ENCODE measurements at places on chromosomes 5 and 9.
A peak's percentile ranks its signal among the peaks of the same experiment; 100 is the strongest.

DNA sequence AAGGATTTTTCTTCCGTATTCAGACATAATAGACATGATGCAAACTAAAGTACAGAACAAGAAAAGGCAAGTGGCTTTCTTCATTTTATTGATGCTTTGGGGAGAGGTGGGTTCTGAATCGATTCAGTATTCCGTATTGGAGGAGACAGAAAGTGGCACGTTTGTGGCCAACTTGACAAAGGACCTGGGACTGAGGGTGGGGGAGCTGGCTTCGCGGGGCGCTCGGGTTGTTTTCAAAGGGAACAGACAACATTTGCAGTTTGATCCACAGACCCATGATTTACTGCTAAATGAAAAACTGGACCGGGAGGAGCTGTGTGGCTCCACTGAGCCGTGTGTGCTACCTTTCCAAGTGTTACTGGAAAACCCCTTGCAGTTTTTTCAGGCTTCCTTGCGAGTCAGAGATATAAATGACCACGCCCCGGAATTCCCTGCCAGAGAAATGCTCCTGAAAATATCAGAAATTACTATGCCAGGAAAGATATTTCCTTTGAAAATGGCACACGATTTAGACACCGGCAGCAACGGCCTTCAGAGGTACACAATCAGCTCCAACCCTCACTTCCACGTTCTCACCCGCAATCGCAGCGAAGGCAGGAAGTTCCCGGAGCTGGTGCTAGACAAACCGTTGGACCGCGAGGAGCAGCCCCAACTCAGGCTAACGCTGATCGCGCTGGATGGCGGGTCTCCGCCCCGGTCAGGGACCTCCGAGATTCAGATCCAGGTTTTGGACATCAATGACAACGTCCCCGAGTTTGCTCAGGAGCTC, 551 bp downstream of the PCDHB6 start:
- DNase-seq, result no peak

DNA sequence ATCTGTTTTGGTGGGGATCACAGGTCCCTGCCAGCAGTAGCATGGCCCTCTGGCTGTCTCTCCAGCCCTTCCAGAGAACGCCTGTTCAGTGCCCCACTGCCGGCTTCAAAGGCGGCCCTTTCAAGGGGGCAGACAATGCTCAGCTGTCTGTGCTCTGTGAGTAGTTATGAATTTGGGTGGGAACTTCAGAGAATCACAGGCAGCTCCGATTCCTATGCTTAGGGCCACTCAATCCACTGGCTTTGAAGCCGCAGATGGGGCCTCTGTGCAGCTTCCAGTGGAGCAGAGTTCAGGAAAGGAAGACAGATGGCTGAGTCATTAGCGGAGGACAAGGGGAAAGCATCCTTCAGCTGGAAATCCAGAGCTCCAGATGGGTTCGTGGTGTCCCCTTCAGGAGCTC, 42.4 kb downstream of the NKX2-5 start:
- no peak for DNase-seq

DNA sequence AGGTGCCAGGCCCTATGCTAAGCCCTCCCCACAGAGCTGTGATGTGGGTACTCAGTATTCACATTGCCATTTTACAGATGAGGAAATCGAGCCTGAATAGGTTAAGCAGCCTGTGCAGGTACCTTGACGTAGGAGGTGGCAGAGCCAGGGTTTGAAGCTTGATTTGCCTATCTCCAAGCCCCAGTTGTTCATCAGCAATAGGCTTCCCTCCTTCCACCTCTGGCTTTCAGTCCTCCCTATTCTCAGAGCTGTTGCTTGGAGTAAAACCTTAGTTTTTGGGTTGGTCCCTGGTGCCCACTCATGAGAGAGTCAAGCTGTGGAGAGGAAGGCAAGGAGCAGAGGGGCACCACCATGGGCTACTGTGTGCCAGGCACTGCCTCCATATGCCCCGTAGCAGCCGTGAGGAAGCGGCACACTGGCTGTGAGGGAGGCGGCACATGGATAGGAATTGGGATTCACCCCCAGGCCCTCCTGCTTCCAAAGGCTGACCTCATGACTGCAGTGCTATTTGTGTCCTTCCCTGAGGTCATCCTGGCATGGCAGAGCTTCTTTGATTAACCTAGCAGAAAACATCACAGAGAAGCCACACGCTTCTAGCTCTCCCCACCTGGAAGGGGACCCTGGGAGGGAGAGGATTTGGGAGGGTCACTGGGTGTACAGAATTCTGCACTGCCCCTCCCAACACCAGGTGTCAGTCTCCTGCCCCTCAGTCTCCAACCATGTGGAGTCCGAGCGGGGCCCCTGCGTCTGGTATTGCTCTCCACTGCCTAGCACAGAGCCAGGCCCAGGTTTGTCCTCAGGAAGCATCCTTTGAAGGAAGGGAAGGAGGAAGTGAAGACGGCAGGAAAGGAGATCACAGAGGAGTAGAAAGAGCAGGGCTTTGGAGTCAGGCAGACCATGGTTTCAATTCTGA, 109.8 kb downstream of the RGS3 start:
- DNase-seq, result no peak

DNA sequence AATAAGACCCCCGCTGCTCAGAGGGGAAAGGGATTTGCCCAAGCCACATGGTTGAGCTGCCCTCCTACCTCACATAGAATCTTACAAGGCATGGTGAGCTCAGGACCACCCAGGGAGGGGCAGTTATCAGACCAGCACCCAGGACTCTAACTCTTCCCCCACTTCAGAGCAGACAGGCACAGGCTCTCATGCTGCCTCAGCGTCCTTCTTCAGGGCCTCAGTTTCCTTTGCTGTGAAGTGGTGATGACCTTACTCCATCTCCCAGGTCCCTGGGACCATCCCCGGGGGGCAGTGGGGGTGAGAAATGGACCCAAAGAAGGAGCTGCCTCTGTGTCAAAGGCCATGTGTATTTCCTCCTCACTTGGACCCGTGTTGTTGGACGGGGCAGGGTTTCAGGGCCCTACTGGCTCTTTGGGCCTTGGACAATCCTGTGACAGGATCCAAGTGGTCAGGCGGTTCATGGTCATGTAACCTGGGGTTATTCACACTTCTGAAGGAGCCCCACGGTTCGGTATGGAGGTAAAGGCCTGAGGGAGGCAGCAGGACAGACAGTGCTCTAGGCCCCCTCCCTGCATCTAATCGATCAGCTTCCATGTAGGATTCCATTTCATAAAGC, 31.7 kb upstream of the CSF1R start:
- DNase-seq, result no peak

- no peak for DNase-seq
These were observed 258.1 kb upstream of the NFIL3 start for GRCh38 chr9:91681461-91682305.

DNA sequence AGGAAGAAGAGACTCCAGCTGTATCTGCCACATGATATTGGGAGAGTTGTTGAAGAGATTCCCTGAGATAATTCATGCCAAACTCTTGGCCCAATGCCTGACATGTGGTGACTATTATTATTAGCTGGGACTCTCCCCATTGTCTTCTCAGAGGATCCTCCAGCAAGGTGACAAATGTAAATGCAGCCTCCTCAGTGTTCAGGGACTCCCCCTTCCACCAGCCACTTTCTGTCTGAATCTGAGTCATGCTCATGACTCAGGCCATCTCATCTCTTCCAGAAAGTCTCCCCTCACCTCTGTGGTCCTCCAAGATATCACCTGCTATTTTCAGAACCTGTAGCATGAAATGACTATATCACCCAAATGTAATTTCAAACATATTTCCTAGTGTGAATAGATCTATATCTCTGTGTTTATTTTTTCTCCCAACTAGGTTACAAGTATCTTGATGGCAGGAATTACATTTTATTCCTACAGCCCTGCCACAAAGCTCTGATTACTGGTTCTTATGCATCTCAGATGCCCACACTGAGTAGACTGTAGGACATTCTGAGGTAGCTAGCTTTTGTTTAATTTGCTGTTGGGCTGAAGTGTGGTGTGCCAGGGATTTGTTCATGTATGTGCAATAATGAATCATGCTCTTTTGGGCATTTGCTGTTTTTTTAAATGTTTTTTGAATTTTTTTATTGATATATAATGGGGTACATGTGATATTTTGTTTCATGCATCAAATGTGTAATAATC, 126.6 kb upstream of the IL12B start:
- no peak for DNase-seq

GRCh38 chr5:173762045-173762444, 126.1 kb upstream of the CPEB4 start:
- DNase-seq, result no peak

DNA sequence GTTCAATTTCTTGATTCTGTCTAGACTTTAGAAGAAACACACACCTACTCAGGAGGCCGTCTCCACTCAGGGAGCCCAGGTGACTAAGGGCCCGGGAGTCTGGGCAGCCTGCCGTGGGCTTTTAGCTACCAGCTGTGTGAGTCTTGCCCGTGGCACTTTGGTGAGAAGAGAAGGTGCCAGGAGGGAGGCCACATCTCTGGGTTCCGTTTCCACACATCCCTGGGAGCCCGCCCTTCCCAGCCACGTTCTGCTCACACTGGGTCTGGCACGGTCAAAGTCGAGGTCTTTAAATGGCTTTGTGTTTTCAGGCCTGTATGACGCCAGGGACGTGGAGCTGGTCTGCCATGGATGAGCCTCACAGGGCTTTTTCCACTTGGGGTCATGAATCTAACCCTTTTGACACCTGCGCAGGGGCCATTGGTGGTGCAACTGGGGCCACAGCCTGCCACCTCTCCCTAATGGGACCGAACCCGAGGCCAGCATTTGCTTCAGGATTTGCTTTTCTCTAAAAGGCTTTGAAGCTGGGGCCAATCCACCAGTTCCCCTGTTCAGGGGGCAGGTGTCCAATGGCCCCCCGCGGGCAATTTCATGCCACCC, 17.2 kb upstream of the FCN2 start:
- no peak for DNase-seq

DNA sequence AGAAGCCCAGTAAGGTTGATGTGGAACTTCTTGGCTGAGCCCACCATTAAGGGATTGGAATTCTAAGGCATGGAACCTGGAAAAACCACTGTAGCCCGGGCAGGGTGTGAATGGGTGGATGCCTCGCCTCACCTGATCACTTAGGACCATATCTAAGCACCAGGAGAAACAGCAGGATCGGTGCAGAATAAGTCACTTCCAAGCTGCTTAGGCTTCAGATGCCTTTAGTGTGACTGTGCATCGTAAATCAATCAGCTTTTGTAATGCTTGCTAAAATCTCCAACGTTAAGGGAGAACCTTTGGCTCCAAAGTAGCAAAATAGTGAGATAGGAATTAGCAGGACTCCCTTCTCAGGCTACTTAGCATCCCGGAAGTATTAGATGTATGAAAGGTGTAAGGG, 103.9 kb upstream of the MEGF10 start:
- no peak for DNase-seq

DNA sequence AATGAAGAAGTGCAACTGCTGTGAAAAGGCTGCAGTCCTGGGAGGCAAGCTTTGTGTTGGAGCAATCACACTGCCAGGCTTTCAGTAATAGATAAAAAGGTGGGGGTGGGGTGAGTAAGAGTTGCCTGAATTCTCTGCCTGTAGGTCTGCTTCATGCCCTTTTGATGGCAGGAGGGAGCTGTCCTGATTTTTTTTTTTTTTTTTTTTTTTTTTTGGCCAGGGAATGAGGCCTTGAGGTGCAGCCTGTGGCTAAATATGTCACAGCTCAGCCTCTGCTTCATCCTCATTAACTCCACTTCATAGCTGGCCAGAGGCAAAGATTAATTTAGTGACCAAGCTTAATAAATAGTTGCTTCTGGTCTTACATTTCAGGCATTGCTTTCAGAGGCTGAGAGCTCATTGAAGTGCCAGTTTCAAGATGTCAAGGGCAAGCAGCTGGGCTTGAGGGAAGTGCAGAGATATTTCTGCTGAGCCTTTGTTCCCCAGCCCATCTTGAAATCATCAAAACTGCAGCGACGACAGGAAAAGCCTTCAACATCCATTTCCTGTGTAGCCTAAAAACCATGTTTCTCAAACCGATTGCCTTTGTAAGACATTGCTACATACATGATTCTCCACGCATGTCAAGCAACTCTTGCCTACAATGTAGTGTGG, 134.7 kb downstream of the MACIR start:
- peak; percentile 44 for DNase-seq

DNA sequence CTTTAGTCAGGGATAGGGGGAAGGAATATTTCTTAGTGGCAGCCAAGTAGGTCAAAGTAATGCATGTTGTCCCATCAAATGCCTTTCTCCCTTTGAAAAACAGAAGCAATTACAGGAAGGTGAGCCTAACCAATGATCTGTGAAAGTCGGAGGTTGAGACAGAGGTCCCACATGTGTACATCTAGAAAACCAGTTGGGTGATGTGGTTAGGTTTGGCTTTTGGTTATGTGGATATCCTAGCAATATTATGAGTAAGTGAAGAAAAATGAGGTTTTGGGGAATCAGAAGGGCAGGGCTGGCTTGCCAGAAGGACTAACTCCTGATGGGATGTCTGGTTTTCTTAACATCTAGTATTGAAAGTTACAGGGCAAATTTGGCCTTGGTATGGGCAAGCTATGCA, 63.4 kb upstream of the PALM2AKAP2 start:
- no peak for DNase-seq

- DNase-seq, result no peak
These were observed 281.8 kb upstream of the RFX3 start for GRCh38 chr9:3807601-3808000.

GRCh38 chr9:4670591-4670990, 4.3 kb upstream of the SPATA6L start:
- DNase-seq, result no peak

GRCh38 chr5:17235731-17236330, 18.4 kb downstream of the BASP1 start:
- no peak for DNase-seq

GRCh38 chr9:117116084-117116483, 298.8 kb downstream of the ASTN2 start:
- no peak for DNase-seq

- DNase-seq, result no peak
These were observed 28.6 kb downstream of the CSF2 start for GRCh38 chr5:132102101-132102701.

GRCh38 chr5:170747851-170748250, 35.7 kb upstream of the GABRP start:
- DNase-seq, result no peak

Measured in fibroblast of skin of left quadriceps (primary cell).